ENCODE measurements at places on chromosomes 16 and 17.

DNA sequence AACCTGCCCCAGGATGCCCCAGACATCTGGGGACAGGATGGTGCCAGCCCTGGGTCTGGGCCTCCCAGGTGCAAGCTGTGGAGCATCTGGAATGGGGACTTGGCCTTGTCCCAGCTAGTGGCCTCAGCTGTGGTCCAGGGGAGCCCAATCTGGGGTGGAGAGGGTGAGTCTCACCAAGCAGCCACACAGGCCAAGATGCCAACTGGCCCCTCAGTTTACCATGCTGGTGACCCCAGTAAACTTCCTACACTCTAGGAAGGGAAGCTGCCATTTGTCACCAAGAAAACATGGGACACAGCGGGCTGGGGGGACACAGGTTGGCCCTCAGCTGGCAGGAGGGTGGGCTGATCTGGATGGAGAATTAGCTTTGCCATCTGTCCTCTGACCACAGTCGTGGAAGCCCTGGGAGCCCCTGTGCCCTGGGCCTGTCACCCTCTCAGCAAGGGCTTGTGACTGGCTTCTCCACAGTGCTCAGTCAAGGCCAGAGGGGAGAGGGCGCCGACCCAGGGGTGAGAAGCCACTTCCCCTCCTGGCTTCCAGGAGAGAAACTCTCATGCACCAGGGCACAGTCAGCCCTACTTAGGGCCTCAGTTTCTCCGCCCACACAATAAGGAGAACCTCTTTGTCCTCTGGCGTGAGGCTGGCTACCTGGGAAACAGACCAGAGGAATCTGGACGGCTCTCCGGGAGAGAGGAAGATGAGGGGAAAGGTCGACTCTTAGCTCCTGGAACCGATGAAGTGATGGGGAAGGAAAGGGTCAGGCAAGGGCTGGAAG lies 126.4 kb upstream of the SMURF2 start:
- DNase-seq, result no peak

DNA sequence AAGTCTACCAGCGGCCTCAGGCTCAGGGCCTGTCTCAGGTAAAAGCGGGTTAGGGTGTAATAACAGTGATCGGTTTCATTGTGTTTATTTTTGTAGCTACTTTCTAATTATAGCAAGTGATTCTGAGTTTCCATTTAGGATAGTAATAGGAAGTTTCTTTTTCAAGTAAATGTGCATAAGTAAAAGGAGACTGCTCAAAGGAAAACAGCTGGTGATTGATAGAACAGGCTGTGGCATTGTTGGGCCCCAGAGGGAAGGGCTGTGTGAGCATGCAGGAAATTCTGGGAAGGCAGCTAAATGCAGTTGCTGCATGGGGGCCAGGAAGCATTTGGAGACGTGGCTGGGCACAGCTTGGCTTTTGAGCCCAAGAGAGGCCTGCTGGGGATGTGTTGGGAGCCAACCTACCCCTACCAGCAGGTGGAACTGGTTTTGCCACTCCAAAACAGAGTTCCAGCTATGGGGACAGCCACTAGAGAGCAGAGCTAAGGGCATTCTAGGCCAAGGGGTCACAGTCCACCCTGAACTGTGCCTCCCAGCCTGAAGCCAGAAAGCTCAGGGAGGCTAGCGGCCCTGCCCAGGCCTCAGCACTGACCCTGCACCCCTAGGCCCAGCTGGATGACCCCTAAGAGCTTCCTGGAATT lies 12.6 kb downstream of the SNX20 start:
- no peak for DNase-seq

- no peak for DNase-seq
These were observed 222.7 kb upstream of the CIBAR2 start for GRCh38 chr16:85334718-85335583.

- DNase-seq, result no peak
These were observed 62.5 kb downstream of the CACNG3 start for GRCh38 chr16:24318680-24319079.

- DNase-seq, result no peak
These were observed 996 bp downstream of the SUMO2 start for GRCh38 chr17:75181608-75182318.

- DNase-seq, result no peak
These were observed 30.1 kb downstream of the NLRC3 start for GRCh38 chr16:3546986-3547682.

GRCh38 chr17:14942526-14943190 lies 322.5 kb downstream of the PMP22 start:
- no peak for DNase-seq

DNA sequence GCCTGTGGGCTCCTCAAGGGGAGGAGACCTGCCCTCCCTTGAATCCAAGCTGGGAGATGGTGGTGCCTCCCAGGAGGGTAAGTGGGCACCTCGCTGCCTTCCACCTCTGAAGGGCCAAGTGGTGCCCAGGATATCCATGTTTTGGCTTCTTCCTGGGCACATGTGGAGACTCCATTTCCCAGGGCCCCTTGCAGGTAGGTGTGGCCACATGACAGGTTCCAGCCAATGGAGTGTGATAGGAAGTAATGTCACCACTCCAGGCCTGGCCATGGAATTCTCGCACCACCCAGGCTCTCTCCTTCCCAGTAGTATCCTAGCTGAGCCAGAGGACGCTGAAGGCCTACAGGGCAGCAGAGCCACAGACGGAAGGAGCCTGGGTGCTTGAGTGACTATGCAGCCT lies 17.6 kb upstream of the PEMT start:
- DNase-seq, result no peak

GRCh38 chr17:81436294-81436849 lies 41.1 kb downstream of the BAHCC1 start:
- no peak for DNase-seq

GRCh38 chr17:28484296-28484695 lies 10.9 kb downstream of the SLC13A2 start:
- no peak for DNase-seq

GRCh38 chr16:70661918-70662641 lies 15.7 kb downstream of the IL34 start:
- no peak for DNase-seq

GRCh38 chr16:31079342-31079944 lies 5.2 kb downstream of the ZNF646 start:
- DNase-seq, result no peak

GRCh38 chr16:24774510-24774909 lies 45.1 kb downstream of the TNRC6A start:
- no peak for DNase-seq

GRCh38 chr17:49403514-49404289 lies 11.0 kb downstream of the PHB1 start:
- DNase-seq, result no peak

- no peak for DNase-seq
These were observed 15.7 kb downstream of the SLC12A3 start for GRCh38 chr16:56880685-56881084.

DNA sequence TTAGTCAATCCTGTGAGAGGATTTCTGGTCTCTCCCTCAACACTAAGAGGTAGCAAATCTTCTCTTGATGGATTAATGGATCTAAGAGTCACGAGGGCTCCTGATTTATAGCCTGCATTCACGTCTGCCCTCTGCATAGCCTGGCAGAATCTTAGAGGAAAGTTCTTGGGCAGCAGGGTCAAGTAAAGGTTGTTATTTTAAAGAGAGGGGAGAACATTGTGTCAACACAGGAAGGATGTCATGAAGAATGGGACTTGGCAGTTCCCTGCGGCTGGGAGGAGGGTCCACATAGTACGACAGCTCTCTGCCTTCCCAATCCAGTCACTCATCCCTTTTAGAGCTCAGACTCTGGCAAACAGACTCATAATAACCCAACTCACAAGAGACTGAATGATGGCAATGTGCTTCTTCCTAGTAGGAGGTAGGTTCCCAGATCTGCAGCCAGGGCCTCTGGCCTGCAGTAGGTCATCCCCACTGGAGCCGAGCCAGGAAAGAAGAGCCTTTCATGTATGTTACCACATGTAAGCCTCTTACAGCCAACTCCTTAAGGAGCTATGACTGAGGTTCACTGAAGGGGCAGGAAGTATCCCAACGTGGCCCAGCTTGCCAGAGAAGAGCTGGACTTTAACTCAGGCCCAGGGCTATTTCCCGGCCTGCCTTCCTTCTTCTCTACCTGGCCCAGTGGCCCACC lies 25.4 kb upstream of the RPTOR start:
- no peak for DNase-seq

GRCh38 chr17:48565925-48566710 lies 12.0 kb downstream of the HOXB4 start:
- DNase-seq, result no peak

DNA sequence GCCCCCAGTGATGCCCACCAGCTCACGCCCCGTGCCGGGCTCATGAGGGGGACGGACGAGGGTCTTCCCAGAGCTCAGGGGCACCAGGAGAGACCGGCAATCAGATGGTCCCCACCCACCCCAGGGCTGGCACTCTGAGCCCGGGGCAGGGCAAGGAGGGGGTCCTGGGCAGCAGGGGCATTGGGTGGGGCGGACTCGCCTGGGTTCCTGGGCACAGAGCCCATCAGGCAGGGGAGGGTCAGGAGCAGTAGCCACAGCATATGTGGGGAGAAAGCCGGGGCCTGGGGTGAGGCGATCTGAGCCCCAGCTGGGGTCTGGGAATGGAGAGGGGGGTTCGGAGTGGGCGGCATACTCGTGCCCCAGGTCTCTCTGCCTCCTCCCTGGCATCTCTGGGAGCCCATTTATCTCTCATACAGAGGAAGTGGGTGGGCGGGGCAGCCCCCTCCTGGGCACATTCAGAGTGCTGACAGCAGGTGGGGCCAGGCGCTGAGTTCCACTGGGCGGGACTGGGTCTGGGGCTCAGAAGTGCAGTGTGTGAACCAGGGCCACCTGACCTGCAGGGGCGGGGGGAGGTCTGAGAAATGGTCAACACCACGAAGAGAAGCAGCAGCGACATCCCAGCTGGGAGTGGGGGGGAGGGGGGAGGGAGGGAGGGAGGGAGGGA lies 20.5 kb upstream of the UBE2I start:
- no peak for DNase-seq

GRCh38 chr17:77531002-77531401 lies 390.2 kb downstream of the SEC14L1 start:
- no peak for DNase-seq

- DNase-seq, result no peak
These were observed 72.8 kb downstream of the WWP2 start for GRCh38 chr16:69834807-69835466.

DNA sequence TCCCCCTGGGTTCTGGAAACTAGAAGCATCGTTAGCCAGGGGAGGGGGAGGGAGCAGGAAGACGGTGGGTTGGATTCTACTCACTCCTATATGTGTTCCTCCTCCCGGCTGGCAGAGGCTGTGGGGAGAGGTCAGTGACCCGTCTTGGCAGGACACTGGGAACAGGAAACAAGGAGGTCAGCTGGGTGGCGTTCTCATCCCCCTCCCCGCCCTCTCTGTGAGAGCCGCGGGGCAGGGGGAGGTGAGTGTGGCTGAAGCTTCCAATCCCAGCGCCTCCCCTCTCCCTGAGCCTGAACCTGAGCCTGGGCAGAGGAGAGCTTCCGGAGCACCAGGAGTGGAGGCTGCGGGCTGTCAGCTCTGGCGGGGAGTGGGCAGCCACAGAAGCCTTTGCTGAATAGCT lies 12.5 kb downstream of the GPRC5C start:
- DNase-seq, result no peak

DNA sequence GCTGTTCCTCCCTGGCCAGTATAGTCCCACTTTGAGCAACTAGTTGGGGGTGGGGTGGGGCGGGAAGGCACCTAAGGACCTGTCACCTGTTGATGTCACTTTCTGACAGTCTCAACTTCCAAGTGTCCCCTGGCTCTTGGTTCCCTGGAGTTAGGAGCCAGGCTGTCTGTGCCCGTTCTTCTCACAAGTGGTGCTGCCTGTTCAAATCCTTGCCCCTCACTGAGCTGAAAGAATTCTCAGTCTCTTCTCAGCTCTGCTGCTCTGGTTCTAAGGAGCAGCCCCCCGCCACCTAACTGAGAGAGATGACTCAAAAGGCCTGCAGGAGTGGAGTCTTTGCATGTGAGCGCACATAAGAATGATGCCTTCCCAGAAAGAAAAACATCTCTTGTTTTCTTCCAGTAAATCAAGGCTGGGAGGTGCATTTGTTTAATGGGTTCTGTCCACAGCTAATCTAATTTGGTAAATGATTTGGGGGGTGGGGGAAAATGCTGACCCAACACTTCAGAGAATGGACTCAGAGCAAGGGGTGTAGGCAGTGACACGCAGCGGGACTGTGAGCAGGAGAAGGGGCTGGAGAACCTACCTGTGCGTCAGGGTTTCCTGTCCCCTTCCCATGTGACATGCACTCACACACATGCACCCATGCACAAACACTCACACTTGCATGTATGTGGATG lies 78.2 kb upstream of the NLRP1 start:
- DNase-seq, result no peak

DNA sequence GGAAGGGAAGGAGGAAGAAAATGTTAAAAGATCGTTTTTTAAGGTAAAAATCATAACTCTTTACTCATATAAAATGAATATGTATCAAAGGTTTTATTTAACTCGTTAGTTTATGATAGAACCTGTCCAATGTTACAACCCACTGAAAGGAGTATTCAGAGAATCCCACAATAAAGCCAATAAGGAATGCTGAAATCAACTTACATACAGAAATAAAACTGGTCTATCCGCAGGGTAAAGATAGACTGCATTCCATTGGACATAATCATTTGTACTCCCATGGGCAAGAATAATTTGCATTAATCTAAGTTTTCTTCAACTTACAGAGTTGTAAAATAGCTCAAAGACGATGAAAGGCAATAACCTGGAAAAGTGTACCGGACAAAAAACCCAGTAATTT lies 17.9 kb upstream of the BEAN1 start:
- DNase-seq, result no peak

DNA sequence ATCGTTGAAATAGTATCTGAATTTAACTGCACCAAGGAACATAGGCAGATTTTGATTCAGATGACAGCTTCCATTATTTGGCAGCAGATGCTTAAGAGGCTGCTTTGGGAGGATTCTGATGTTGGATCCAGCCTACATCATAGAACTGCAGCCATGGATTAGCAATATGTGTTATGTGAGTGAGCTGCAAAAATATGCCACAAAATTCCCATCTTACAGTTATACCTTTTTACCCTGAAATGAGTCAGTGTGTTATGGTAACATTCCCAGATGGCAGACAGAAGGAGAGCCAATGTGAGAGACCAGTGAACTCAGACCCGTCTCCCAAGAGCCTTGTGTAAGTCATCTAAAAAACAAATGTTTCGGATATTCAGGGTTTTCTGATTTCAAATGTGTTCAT lies 206.1 kb downstream of the CDH13 start:
- DNase-seq, result no peak

GRCh38 chr17:79154446-79154845 lies 79.8 kb downstream of the ENGASE start:
- DNase-seq, result no peak
